ENCODE measurements at places on chromosomes 4 and X. TPM values are rescaled to one million over a fixed set of nuclear protein-coding genes. Genes with fewer than 3 reads are reported as not detected.

MAGEA4 gene
- total RNA-seq = not detected

USP17L10 gene
- total RNA-seq = not detected

BST1 gene
- 3.0 TPM for total RNA-seq

- no peak for DNase-seq
Measured at GRCh38 chr4:6802025-6802424, 19.5 kb downstream of the KIAA0232 start.

MAGEB1 gene
- total RNA-seq = not detected

DNA sequence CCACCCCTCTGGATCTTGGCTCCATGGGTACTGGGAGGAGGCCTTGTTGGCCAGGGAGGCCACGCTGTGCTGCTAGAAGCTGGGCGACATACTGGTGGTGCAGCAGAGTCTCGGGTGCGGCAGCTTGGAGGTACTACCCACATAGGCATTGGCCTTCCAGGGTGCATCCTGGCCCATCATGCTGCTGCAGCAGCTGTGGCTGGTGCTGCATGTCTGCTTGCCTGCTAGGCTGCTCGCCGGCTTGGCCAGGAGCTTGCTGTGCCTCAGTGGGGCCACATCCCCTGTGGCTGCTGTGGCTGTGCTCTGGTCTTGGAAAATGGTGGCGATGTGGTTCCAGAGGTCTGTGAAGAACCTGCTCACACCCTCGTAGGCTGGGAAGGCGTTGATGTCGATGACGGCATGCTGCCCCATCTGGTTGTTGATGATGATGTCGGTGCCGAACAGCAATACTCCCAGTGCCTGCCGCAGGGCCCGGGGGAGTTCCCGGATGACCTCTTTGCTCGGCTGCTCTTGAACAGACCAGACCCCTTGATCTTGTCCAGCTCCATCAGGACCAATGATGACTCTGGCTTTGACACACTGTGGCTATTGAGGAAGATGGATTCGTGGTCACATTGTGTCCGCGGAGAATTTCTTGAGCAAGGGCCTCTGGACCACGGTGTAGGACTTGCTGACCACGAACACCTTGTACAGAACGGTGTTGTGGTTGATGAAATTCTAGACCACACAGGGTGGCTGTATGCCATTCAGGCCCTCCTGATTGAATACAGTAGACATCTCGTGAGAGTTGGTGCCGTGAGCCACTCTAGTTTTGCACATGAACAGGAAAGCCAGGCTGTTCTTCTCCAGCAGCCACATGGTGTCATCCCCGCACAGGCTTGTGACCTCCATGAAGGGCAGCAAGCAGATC is 11.8 kb downstream of the RBM10 start:
- DNase-seq = no peak

GRCh38 chr4:144300616-144301015 is 160.1 kb upstream of the GYPA start:
- no peak for DNase-seq

DNA sequence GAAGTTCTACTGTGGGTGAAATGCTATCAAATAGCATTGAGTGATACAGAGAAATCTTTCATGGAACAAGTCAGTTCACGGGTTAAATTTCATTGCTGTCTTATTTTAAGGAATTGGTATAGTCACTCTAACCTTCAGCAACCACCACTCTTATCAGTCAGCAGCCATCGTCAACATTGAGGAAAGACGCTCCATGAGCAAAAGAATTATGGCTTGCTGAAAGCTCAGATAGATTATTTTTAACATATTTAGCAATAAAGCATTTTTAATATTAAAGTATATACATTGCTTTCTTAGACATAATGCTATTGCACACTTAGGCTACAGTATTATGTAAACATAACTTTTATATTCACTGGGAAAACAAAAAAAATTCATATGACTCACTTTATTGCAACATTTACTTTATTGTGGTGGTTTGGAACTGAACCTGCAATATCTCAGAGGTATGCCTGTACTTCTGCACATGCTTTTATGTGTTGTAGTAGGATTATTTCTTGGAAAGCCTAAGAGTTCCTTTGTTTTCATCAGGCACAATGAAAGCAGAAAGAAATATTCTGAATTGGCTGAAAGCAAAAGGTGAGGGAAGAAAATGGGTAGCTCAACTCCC is 586.7 kb downstream of the GBA3 start:
- DNase-seq = no peak

RNF128 gene
- 0.12 TPM for total RNA-seq

DNA sequence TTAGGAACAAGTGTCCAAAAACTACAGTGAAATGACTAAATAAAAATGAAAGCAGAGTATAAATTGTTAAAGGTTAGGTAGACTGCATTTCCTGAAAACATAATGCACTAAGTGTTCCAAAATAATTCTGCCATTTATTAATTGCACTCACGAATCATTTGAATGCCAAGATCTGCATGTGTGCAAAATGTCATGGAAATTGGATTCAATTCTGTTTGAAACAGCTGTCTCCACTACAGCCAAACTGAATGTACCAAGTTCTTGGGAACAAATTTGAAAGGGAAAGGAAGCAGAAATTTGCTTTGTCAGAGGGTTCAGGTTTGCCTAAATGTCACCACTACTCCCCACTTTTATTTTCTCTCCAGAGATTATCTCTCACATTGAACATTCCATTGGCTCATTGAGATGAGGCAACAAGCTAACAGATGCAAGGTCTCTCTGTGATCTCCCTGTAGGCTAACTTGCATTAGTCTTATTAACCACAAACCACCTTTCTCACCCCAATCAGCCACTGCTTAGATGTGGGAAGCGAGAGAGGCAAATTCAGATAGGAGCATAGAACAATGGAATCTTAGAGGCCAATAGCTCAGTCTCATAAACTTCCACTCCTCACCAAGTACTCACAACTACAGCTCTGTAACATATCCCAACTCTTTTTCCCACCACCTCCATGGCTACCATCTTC is 226.6 kb downstream of the KDR start:
- no peak for DNase-seq

FRMPD3 gene
- total RNA-seq = not detected

DNA sequence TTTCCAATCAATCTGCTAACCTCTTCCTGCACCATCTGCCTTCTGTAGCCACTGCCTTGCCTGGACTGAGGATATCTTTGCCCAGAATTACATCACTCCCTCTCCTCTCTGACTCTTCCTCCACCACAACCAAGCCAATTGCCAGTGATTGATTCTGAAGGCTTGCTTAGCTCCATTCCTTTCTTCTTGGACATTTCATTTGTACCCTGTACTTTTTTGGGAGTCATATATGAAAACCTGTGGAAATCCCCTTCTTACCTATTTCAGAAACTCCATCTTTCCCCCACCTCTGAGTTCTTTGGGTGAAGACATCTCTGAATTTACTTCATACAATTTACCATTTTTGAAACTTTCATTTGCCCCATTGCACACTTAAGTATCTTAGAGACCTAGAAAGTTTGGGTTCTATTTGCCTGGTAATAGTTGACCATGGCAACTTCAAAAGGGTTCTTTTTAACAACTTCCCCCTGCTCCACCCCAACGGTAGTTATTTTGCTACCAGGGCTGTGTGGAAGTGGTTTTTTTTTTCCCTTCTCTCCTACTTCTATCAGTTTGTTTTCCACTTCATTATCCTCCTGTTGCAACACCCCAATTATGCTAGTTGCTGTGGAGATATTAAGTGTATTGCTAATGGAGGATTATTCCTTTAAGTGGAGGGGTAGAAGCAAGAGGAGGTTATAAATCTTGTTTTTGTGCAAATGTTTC is 14.3 kb downstream of the SGMS2 start:
- DNase-seq = no peak

GRCh38 chr4:47221721-47222120 is 190.4 kb downstream of the GABRB1 start:
- no peak for DNase-seq

- no peak for DNase-seq
Measured at GRCh38 chr4:88629826-88630225, 37.5 kb downstream of the HERC3 start.

NAP1L2 gene
- 4.0 TPM for total RNA-seq

DNA sequence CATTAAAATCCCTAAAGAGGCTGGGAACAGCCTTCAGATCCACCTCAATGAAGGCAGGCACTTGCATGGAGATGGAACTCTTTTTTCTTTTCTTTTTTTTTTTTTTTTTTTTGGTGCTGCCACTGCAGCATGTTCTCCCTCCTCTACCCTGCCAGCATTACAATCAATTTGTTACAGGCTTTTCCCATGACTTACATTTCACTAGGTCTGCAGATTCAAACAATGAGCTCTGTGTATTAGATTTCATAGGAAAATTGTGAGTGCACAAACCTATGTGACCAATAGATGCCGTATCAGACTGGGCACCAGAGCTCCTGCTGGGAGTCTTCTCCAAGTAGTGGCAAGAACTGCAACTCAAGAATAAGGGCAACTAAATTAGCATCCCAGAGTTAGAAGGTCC is 63.8 kb upstream of the GABRQ start:
- DNase-seq = no peak

DNA sequence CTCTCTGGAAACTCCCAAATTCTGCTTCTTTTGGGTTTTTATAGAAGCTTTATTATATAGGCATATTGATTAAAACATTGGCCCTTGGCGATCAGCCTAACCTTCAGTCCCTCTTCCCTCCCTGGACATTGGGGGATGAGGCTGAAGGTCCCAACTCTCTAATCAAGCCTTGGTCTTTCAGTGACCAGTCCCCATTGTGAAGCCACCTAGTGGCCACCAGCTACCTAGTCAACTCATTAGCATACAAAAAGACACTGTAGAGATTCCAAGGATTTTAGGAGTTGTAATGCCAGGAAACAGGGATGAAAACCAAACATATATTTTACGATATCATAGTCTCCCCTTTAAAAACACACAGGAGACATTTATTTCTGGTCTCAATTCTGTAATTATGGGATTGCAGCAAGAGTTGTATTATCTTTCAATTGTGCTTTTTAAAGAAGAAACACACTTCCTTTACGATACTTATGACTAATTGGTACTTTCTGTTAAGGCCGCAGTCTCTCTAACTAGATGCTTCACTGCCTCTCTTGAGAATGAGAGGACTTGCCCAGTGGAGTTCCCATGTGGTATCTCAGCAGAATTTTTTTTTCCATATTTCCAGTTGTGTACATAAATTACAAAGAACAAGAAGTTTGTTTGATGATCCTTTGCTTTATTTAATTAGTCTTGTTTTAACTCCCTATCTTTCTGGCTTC is 58.2 kb downstream of the WDR17 start:
- peak; percentile 12 for DNase-seq

Data from heart right ventricle (tissue), 16 donors.